Stimulated activated CD8-positive, alpha-beta memory T cell treated with anti-CD3 and anti-CD28 coated beads, Interleukin-4, amount 100 ng/mL, for 1 hour (primary cell): ENCODE measurements at places on chromosomes 3 and 15.

DNA sequence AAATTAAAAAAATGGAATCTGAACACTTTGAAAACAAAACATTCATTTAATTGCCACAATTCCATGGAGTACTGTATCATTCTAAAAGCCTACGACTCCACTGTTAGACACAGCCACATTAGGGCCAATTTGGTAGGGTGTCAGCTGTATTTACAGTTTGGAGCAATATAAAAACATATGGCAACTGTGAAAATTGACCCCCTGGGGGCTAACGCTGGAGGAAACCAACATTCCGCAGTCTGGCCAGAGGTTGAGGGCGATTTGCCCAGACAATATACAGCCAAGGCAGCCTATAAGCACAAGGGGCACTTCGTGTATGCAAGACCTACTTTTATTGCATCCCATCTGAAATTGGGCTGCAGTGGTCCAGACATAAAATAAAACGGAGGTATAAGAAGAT is 476.5 kb upstream of the WNT5A start:
- no peak for DNase-seq

- DNase-seq, result no peak
These were observed 148.9 kb downstream of the ITPR1 start for GRCh38 chr3:4641863-4642563.

GRCh38 chr15:28191832-28192231 is 92.7 kb upstream of the OCA2 start:
- no peak for DNase-seq

DNA sequence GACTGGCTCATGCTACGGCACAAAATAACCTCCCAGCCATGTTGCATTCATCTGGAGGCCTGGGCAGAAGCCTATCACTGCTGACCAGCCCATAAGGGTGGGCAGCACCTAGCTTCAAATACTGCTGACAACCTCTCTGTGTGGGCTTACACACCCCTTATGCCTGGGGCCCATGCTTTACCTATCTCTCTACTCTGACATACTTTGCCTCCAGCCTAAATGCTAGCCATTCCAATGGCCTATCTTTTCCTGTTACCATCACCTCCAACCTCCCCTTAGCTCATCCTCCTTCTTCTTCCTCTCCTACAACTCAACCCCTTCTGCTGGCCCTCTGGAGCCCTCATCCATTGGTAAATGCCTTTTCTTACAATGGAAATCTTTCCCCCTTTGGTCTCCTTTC is 41.0 kb upstream of the PPP2R3A start:
- DNase-seq, result no peak

DNA sequence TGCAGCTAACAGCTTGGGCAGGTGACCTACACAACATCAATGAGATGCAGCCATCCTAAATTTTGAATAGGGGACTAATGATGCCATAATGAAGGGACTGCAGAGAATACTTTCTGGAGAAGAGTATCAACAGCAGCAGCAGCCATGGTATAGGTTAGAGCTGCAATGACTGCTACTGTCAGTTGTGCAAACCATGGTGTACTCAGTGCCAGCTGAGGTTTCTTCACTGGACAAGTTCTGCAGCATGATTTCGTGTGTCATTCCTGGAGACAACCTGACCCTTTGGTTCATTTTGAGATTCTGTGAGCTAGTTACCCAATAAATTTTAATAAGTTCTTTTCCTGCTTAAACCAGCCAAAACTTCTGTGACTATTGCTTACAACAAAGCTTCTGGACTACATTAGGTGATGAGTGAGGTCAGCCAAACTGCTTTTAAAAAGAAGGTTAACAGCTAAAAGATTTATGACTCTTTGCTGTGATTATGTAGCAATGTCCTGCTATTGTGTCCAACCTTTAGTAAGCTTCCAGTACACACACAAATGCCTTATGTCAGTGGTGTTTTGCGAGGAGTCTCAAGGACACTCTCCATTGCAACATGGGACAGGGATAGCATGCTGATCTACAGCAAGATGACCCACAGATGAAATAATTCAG is 4.8 kb upstream of the DAZL start:
- DNase-seq, result no peak

- DNase-seq, result no peak
These were observed 1.1 kb upstream of the C15orf62 start for GRCh38 chr15:40768521-40769273.

DNA sequence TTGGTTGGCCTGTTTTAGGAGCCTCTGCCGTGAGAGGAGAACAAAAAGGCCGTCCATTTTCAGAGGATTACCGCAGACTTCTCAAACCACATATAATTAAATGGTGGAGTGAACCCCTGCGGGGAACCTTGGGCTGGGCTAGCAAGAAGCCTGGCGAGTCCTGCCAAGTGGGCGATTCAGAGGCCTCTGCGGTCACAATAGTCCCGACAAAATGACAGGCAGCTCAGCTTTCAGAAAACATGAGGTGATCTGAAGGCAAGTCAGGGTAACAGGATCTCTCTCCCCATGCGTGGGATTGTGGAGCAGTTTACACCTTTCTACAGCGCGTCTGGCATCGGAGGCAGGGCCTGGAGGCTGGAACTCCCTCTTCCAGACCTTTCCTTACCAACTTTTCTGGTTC is 134.8 kb downstream of the ASB7 start:
- DNase-seq, result no peak

- peak; percentile 39 for DNase-seq
These were observed 32.4 kb downstream of the CDAN1 start for GRCh38 chr15:42704492-42704926.
